ENCODE measurements at places on chromosomes 3 and 15.

DNA sequence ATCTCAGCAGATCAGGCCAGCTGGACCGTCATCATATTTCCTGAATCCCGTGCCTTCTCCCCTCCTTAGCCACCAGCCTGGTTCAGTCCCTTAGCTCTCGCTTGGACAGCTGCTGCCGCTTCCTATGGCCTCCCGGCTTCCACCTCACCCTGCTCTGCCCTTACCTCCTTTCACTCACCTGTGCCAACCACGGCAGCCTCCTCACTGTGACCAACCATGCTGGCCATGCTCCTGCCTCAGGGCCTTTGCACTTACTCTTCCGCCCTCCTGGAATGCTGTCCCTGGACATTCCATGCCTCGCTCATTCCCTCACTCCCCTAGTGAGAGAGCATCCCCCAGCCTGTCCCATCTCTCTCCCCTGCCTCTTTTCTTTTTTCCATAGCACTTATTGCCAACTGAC lies 19.2 kb downstream of the GRIP2 start:
- DNase-seq: no peak

- no peak for DNase-seq
These were observed 32.1 kb downstream of the DTWD1 start for GRCh38 chr15:49652922-49653321.

GRCh38 chr15:63384906-63385305 lies 3.3 kb upstream of the CA12 start:
- no peak for DNase-seq

GRCh38 chr3:30222441-30222840 lies 384.0 kb upstream of the TGFBR2 start:
- DNase-seq: no peak

DNA sequence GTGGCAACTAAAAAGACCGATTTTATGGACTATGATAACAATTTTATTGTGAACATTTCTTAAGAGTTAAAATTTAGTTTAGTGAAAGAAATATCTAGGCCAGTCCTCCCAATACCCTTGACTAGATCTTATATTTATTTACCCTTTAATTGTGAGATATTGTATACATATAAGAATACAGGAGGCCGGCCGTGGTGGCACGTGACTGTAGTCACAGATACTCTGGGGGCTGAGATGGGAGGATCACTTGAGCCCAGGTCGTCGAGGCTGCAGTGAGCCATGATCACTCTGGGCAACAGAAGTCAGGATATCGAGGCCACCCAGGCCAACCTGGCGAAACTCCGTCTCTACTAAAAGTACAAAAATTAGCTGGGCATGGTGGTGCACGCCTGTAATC lies 756 bp upstream of the RMDN3 start:
- DNase-seq: no peak
